ENCODE measurements at places on chromosomes 5 and 9. TPM values are rescaled to one million over a fixed set of nuclear protein-coding genes. Genes with fewer than 3 reads are reported as not detected.

GRCh38 chr5:154038261-154038706, 426 bp downstream of the FAM114A2 start:
- DNase-seq, result no peak

DNA sequence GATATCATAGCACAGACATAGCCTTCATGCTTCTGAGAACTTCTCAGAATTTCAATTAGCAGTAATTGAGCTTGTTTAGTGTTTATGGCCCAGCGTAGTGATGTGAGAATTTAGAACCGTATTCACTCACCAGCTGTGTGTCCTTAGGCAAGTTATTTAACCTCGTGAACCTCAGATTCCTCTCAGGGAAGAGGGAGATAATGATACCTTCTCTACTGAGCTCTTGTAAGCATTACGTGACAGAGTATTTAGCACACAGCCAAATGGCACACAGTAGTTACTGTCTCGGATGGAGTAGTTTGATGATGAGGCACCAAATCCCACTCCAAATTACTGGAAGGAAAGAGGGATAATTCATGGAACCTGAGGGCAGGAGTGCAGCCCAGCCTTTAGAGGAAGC, 429.3 kb downstream of the CCDC171 start:
- DNase-seq, result no peak

Gene TSLP
- not detected for total RNA-seq

DNA sequence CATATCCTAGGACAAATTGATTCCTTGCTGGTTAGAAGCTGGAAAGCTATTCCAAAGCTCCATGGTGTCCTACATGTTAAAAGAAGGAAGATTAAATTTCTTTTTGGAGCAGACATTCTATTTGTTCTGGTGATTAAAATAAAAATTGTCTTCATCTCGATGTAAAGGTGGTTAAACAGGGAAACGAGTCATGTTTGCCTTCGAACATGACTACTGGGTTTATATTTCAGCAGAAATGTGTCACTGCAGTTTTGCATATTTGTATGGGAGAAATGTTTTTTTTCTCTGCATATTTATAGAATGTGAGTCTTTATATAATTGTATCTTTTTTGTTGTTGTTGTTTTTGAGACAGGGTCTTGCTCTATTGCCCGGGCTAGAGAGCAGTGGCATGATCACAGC, 36.4 kb downstream of the ADAMTS12 start:
- no peak for DNase-seq

Gene CER1
- total RNA-seq, result not detected

DNA sequence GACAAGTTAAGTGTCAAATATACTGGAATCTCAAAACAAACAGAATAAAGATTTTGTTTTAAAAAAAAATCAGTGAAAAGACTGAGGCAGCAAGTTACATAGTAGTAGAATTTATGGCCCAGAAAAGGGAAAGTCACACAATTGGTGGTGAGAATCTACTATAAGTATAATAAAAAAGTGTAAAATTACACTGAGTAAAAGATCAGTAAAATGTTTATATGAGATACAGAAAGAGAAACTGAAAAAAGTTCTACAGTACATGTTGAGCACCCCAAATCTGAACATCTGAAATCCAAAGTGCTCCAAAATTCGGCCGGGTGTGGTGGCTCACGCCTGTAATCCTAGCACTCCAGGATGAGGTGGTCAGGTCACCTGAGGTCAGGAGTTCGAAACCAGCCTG, 15.0 kb downstream of the AGTPBP1 start:
- no peak for DNase-seq

GRCh38 chr5:167804512-167805220, 486.8 kb upstream of the WWC1 start:
- DNase-seq, result no peak

DNA sequence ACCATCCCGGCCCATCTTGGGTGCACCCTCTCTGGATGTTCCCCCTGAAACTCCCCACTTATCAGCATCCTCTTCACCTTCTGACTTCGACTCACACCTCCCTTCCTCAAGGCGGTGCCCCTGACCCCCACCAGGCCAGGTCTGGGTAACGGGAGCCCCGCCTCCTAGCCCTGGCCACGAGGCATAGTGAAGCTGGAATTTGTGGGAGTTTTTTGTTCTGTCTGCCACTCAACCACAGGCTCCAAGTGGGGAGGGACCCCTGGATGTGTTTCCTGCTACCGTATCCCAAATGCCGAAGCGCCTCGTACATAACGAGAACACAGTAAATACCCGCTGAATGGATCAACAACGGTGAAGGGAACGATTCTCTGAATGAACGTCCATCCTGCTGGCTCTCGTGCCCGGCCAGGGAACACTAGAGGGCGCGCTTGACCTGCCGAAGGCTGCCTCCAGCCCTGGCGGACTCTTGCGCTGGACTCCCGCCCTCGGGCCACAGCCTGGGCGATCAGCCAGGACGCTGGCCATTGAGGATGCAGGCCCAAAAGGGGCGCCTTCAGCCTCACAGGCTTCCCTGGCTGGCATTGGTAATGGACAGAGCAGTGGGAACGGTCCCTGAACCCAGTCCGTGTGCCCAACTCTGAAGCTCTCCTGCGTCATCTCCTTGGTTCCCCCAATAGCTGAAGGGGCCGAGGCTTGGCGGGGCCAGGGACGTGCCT, 47.3 kb upstream of the PHYKPL start:
- DNase-seq, result peak; percentile 94

DNA sequence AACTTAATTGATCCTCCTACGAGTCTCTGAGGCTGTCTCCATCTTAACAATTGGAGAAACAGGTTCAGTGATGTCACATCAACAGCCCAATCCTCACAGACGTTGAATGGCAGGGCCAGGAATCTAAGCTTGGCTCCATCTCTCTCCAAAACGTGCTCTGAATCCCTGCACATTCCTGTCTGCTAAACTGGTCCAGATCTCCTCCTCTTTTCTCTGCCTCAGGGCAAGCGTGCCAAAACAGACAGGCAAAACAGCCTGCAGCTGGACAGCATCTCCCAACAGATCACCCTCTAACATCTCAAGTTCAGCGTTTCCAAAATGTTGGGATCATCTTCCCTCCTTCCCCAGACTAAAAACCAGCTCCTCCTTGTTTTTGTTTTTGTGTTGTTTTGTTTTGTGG, 6.6 kb downstream of the FBP1 start:
- no peak for DNase-seq

Gene ZNF883
- 11.5 TPM for total RNA-seq

DNA sequence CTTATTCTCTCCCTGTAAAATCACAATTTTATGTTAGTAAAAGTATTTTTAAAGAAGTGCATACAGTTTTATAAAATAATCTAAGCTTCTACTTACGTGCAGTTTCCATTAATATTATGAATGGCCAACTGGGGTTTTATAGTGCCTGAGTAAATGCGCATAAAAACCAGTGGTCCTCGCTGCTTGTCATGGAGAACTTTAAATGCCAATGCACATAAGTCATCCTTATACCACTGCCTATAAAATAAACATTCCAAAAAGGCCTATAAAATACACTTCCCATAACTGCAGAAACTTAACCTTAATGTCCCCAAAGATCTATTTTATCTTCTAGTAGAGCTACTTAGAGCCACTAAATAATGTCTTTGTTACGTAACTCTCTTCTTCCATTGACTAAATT, 28.5 kb downstream of the GFM2 start:
- no peak for DNase-seq

- no peak for DNase-seq
Observed at GRCh38 chr5:61735531-61735930, 403.5 kb downstream of the ZSWIM6 start.

- no peak for DNase-seq
Observed at GRCh38 chr5:45411971-45412612, 284.1 kb downstream of the HCN1 start.

Gene PRR7
- total RNA-seq, result 31.7 TPM

Gene PCDH1
- total RNA-seq, result 48.4 TPM

DNA sequence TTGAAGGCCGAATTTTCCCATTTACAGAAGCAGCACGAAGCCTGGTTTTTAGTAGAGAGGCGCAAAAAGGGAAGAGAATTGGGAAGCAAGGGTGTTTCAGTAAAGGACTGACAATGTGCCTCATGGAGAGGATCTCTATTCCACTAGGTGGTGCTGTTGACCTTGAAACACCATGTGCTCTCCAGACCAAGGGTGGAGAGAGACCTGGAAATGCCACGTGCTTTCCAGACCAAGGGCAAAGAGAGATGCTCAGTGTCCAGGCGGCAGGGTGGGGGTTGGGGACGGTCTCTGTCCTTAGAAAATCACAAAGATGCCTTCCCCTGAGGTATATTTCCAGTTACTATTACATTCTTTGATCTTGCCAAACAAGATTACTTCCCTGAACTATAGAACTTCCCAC, 425.3 kb downstream of the CSNK1G3 start:
- peak; percentile 80 for DNase-seq

- peak; percentile 33 for DNase-seq
Observed at GRCh38 chr5:93406971-93407401, 174.0 kb downstream of the NR2F1-AS1 start.

GRCh38 chr9:106886111-106887046, 23.4 kb downstream of the ZNF462 start:
- DNase-seq, result no peak

Gene NIPAL4
- not detected for total RNA-seq

Gene IDNK
- 3.0 TPM for total RNA-seq

Gene CCDC171
- 6.1 TPM for total RNA-seq

DNA sequence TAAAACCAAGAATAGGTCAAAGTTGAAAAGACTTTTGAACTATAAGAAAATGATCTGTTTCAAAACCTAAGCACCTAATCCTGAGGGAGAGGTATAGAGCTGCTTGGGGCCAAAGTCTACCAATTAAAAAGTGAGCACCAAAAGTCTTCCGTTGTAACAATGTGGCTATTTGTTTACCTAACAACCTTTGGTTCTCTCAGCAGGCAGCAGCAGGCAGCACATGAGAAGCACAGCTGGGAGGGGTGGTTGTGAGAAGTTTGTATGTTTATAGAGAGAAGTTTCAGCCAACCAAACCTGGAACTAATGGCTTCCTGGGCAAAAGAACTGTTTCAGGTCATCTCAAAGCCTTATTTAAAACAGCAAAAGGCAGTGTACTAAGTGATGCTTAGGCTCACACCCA, 59.8 kb upstream of the TBC1D9B start:
- no peak for DNase-seq

DNA sequence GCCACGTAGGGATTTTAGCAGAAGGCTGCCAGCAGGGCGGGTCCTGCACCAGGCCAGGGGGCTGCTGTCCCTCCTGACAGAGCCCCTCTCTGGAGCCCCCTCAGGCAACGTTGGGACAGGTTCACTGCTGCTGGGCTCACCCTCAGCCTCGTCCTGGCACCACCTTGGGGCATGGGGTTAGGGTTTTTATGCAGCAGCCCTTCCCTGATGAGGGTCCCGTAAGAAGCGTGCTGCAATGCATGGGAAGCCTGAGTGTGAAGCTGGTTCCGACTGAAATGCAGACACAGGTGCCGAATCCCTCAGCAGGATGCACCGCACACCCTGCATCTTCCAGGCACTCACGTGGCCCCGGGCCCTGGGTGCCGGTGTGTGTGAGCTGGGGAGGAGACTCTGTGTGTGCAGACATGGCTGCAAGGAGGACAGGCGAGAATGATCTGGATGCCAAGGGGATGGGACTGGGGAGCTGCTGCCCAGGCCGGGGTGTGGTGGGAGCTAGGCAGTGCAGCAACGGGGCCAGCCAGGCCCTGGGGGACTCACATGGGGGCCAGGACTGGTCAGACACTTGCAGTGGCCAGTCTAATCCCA, 27.1 kb downstream of the ZDHHC11B start:
- peak; percentile 27 for DNase-seq

Gene LSM11
- total RNA-seq, result 10.7 TPM
